ENCODE measurements at places on chromosomes 4 and X.

GRCh38 chr4:88821522-88821921 is 123.9 kb upstream of the NAP1L5 start:
- no peak for DNase-seq

DNA sequence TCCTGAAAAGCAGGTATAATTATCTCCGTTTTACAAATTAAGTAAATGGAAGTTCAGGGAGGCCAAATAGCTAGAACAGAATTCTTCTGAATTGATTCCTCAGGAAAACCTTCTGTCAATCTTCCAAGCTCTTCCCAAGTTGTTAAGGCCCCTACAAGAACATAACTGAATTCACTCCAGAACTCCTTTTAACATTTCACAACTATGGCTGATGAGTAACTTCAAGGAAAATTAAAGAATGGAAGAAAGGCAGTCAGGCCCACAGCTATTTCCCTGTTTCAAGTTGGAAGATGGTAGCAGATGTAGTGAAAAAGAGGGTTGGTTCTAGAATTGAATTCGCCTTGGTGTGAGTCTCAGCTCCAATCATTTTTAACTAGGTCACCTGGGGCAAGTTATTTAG is 15.9 kb downstream of the SETD7 start:
- DNase-seq: no peak

- no peak for DNase-seq
Observed at GRCh38 chr4:7375427-7375826, 59.3 kb downstream of the PSAPL1 start.

DNA sequence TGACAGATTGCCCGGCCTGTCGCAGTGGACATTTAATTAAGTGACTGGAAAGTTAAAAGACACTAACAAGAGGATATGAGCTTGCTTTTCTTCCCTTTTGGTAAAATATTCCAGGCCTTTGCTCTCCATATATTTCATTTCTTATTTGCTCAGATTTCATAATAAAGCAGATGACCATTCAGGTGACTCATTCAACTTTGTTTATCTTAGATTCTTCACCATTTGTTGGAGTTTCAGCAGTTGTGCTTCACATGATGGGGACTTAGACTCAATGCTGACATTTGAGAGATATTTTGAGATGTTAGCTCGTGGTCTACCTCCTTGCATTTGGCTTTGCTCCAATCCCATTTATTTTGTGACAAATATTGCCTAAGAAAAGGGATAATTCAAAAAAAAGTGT is 312.2 kb downstream of the ARHGAP24 start:
- DNase-seq: no peak

GRCh38 chr4:59518005-59518823 is 1681.9 kb upstream of the ADGRL3 start:
- no peak for DNase-seq
